CD4-positive, alpha-beta T cell treated with Interleukin-6 at 100 ng/mL for 8 hours (primary cell): ENCODE measurements at places on chromosomes 12 and 14.
A peak's percentile ranks its signal among the peaks of the same experiment; 100 is the strongest.

GRCh38 chr14:98623788-98624415 is 648.1 kb downstream of the BCL11B start:
- no peak for DNase-seq

GRCh38 chr14:24060984-24061913 is 9.4 kb downstream of the CARMIL3 start:
- no peak for DNase-seq

DNA sequence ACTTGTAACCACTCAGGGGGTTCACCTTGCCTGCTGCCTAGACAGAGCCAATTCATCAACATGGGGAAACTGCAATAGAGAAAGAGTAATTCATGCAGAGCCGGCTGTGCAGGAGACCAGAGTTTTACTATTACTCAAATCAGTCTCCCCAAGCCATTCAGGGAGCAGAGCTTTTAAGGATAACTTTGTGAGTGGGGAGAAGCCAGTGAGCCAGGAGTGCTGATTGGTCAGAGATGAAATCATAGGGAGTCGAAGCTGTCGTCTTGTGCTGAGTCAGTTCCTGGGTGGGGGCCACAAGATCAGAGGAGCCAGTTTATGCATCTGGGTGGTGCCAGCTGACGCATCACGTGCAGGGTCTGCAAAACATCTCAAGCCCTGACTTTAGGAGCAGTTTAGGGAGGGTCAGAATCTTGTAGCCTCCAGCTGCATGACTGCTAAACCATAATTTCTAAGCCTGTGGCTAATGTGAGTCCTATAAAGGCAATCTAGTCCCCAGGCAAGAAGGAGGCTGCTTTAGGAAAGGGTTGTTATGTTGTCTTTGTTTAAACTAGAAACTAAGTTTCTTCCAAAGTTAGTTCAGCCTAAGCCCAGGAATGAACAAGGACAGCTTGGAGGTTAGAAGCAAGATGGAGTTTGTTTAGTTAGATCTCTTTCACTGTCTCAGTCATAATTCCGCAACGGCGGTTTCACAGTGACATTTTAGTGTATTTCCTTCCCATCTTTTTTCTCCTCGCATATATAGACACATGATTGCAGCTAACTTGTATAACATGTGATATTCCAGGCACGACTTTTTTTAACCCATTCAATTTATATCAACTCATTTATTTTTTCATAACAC is 68.9 kb upstream of the NCOR2 start:
- DNase-seq: peak; percentile 15

- DNase-seq: no peak
These were observed 12.8 kb downstream of the ABHD4 start for GRCh38 chr14:22610931-22611330.

- no peak for DNase-seq
These were observed 112.8 kb downstream of the TXNDC16 start for GRCh38 chr14:52439476-52439875.

GRCh38 chr12:65121049-65121955 is at the start of gene WIF1:
TSS of gene WIF1 (minus strand) at chr12:65121305. CDS start at chr12:65121191, 114 bp downstream.
- DNase-seq: no peak

- DNase-seq: no peak
These were observed 136.7 kb upstream of the LRIG3 start for GRCh38 chr12:59056966-59057365.

DNA sequence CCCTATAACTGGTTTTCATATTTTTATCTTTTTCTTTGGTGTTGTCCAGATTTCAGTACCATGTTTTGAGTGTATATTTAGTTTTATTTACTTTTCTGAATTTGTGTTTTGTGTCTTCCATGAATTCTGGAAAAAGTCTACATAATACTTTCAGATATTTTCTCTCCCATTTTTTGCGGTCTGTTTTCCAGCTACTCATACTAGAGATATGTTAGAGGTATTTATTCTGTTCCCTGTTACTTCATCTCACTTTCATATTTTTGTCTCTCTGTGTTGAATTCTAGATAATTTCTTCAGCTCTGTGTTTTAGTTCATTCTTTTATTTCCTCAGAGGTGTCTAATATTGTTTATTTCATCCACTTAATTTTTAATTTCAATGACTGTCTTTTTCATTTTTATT is 74.2 kb downstream of the IFT81 start:
- DNase-seq: no peak

GRCh38 chr12:132186857-132187620 is 42.8 kb downstream of the NOC4L start:
- DNase-seq: peak; percentile 13

GRCh38 chr12:27464220-27464554 is 17.7 kb downstream of the SMCO2 start:
- DNase-seq: no peak

- DNase-seq: no peak
These were observed 130.1 kb upstream of the NEDD1 start for GRCh38 chr12:96776908-96777307.

GRCh38 chr12:61896436-61896835 is 363.8 kb upstream of the USP15 start:
- DNase-seq: no peak

DNA sequence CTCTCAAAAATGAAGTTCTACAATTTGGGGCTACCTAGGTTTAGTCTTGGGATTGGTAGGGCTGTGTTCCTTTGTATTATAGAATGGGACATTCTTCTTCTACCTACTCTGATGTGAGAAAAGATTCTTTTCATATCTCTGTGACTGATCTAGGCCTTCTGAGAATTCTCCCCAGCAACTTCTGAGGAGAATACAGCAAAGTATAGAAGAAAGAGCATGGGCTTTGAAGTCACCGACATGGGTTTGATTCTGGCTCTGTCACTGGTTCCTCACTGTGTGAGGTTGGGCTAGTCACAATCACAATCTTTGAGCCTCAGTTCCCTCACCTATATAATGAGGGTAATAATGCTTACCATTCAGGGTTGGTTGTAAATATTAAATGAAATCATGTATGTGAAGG is 5.0 kb downstream of the ATN1 start:
- no peak for DNase-seq

GRCh38 chr12:67457778-67458665 is 188.9 kb downstream of the CAND1 start:
- no peak for DNase-seq

DNA sequence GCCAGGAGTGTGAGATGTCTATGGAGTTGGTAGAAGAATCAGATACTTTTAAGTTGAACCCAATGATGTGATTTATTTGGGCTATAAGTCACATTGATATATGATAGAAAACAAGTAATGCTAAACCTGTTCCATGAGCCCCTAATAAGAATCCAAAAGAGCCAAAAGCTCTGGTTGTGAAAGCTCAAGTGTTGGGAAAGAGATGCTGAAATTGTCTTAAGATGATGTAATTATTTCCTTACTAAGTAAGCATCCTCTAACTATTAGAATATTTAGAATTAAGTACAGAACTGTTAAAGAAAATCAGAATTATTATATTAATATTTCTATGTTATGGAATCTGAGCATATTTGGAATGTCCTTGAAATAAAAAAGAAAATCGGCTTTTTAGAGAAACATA is 17.6 kb upstream of the SLC2A13 start:
- no peak for DNase-seq

GRCh38 chr12:4448371-4448940 is 2.8 kb upstream of the FGF6 start:
- no peak for DNase-seq

DNA sequence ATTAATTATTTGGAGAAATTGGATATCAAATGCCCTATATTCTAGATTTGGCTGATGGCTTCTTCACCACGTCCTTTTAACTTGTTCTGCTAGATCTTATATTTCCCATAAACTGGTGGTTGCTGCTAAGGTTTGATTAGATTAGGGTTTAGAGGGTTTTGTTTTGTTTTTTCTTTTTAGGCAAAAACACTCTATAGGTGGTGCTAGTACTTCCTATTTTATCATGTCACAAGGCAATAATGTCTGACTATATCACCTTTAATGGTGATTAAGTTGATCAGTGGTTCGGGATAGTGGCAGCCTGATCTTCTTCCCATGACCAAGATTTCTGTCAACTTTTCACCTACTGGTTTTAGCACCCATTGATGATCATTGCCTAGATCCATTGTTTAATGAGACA is 455.1 kb downstream of the RAD51B start:
- DNase-seq: no peak
